ENCODE measurements at places on chromosomes 7 and 10.
A peak's percentile ranks its signal among the peaks of the same experiment; 100 is the strongest.

DNA sequence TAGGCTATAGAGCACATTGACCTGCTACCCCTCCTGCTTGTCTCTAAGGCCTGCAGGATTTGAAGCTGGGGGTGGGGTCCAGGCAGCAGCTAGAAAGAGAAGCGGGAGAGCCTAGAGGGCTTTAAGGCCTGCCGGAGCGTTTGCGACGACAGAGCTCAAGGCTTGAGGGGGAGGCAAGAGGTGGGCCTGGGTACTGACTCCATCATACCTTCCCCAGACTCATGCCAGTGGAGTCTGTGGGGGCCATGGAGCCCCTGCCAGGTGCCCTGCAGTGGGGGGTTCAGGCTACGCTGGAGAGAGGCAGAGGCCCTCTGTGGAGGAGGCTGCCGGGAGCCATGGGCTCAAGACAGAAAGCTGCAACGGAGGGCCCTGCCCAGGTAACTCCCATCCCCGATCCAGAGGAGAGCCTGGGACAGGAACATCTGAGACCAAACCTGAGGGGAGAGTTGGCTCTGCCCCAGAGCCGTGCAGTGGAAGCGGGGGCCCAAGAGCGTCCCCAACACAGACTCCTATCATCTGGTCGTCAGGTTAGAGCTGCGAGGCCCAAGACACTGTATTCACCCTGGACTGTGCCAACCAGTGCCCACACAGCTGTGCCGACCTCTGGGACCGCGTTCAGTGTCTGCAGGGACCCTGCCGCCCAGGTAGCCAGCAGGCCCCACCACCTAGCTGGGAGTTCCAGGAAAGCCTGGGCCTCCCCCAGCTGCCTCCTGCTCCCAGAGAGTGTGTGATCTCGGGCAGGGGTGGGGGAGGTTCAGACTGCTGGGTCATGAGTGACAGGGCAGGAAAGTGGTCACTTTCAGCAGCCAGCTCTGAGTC is 13.2 kb upstream of the ZNF862 start:
- no peak for ATAC-seq

GRCh38 chr10:6035101-6035834 is 26.9 kb downstream of the IL2RA start:
- ATAC-seq = no peak

- ATAC-seq = no peak
Observed at GRCh38 chr10:121928528-121928884, 675 bp upstream of the ATE1 start.

DNA sequence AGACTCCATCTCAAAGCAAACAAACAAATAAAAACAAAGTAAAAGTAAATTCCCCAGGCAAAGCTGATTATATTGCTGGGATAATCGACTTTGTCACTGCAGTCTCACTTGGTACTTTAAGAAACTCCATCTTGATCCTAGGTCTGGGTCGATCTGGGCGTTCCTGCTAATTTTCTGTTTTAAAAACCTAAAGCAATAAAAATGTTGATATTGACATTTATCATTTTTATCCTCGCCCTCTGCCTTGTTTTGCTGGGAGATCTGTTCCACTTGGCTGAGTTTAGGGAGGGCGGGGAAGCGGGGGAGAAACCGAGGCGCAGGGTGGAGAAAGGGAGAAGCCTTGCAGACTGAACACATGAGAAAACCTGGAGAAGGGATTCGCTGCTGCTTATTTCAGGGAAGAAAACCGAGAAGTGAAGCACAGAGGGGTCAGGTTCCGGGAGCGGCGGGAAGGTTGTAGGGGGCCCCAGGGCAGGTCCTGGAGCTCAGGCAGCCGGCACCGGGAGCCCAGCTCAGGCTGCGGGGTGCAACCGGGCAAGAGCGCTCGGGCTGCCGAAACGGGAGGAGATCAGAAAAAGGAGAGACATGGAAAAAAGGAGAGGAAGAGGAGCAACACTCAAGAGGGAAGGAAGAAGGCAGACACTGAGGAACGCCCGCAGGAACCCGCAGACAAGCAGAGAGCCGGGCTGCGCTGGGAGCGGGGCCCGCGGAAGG is 27.3 kb upstream of the KMT2C start:
- peak; percentile 1 for ATAC-seq

GRCh38 chr10:15370856-15371701 is at the start of gene FAM171A1:
Gene FAM171A1, minus strand, starts transcription at chr10:15371289. Its CDS starts 237 bp downstream, at chr10:15371052.
- ATAC-seq = peak; percentile 57

- no peak for ATAC-seq
Observed at GRCh38 chr10:113753020-113753692, 1.7 kb downstream of the PLEKHS1 start.

DNA sequence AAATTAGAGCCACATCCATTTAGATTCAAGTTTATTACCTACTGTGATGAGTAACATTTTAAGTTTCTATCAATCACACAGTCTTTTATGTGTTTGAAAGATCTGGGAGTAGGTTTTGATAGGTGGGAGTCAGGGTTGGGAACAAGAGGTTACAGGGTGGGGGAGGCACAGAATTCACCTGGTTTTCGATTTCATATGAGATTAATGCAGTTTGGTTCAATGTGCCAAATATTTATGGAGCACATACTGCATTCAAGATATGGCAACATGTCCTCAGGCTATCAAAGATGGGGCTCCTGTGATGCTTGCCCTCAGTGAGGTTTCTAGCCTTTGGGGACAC is 564.1 kb downstream of the SUGCT start:
- no peak for ATAC-seq

GRCh38 chr7:129606803-129607202 is 4.7 kb upstream of the NRF1 start:
- ATAC-seq = peak; percentile 57

GRCh38 chr10:128812000-128812399 is 655.0 kb upstream of the MGMT start:
- no peak for ATAC-seq

All from stimulated activated memory B cell treated with anti-CD40 and anti-IgM and Interleukin-4, amounts not matched to agents 10 μg/mL and 1 μg/mL and 100 μg/mL, for 72 hours (primary cell).